Aorta (tissue), 5 donors: ENCODE measurements at places on chromosomes 16 and 17. TPM values are rescaled to one million over a fixed set of nuclear protein-coding genes. Genes with fewer than 3 reads are reported as not detected.

DNA sequence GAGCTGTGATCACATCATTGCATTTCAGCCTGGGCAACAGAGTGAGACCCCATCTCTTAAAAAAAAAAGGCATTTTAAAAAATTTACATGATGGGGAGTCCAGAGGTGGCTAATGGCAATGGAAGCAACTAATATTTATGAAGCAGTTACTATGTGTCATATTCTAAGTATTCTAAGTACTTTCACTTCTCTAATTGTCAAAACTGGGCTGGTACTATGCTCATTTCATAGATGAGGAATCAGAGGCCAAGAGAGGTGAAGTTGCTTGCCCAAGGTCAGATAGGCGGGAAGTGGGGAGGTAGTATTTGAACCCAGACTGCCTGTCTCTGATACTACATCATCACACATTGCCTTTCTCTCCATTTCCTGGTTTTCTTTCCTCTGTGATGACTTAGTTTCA, 50.7 kb downstream of the SLC5A11 start:
- DNase-seq, result no peak

GRCh38 chr16:9102943-9103342, 11.5 kb downstream of the HAPSTR1 start:
- DNase-seq, result no peak

GRCh38 chr17:74759243-74759801, 10.9 kb downstream of the NHERF1 start:
- DNase-seq, result no peak

DNA sequence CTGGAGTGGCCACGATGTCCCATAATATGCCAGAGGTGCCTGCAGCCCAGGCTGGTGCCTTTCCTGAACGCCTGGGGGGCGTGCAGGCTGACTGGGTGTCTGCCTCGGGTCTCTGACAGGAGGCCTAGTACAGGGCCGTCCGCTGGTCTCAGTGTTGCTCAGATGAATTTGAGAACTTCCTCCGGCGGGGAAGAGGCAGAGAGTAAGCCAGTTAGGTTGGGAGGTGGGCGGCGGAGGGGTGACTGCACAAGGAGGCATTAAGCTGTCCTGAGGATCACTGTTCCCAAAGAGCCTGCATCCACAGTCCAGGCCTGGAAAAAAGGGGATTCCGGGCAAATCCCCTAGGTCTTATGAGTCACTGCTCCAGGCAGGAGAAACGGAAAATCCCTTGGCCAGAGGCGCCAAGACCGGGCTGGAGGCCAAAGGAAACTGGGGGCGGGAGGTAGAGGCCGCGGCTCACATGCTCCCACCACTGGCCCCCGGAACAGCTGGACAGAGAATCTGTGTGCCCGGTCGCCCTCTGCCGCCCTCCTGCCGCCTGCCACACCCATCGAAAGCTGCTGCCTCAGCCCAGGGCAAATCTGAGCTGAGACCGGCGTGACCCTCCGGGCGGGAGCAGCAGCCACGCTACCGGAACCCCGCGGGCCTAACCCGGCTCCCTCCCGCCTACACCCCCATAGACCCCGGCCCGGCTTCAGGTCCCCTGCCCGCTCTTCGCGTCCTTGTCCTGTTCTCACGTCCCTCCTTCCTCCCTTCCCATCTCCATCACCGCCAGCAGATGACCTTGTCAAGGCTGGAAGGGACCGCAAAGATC, 1.2 kb downstream of the TRIM47 start:
- peak; percentile 99 for DNase-seq

GRCh38 chr16:75443298-75443697, 10.0 kb upstream of the CFDP1 start:
- DNase-seq, result no peak

- no peak for DNase-seq
Observed at GRCh38 chr17:82092628-82092994, 5.4 kb downstream of the FASN start.

DNA sequence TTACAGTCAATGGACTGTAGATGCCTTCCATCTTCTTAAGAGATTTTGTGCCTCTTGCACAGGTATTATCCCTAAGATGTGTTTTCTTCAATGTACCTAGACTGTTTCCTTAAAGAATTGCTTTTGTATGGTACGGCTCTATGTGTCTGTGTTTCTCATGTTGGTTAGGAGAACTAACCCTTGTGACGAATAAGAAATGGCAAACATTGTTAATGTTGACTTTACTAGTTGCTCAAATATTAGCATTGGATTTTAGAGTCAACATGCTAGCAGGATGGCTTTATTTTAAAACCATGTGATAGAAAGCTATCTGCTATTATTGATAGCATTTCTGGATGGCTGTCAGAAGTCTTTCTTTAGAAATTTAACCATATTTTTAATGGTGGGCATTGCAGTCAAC, 34.5 kb downstream of the WWOX start:
- DNase-seq, result no peak

DNA sequence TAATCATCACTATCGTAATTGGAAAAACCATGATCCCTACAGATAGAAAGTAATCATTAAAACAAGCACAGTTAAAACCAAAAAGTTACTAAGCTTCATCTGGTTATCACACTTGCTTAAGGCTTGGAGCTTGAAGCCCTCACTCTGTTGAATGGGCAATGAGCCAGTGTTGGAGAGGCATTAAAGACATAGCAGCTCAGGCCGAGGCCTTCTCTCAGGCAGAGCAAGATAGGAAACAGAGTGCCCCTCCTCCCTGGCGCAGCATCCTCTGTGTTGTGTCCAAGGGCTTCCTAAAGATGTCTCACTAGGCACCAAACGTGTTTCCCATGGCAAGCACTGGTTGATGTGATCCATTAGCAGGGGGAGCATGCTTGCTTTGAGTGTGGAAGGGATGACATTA, 34.9 kb upstream of the LGALS9 start:
- DNase-seq, result peak; percentile 38

GRCh38 chr17:20189302-20189701, 180.1 kb downstream of the SPECC1 start:
- DNase-seq, result no peak

- no peak for DNase-seq
Observed at GRCh38 chr17:73838815-73839214, 194.6 kb upstream of the SDK2 start.

DNA sequence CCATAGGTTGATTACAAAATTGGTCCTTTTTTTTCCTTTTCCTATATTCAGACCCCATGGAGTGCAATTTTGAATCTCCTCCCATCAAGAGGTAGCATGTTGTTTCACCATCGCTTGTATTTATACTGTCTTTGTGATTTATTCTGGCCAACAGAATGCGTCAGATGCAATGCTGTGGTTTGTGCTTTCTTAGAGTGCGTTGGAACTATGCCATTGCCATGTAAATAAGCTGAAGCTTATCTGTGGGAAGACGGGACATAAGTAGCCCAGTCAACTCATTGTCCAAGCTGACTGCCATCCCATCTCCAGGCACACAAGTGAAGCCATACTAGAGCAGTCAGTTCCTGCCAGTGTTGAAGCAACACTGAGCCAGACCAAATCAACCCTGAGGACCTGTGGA, 1339.3 kb upstream of the GOT2 start:
- DNase-seq, result no peak

DNA sequence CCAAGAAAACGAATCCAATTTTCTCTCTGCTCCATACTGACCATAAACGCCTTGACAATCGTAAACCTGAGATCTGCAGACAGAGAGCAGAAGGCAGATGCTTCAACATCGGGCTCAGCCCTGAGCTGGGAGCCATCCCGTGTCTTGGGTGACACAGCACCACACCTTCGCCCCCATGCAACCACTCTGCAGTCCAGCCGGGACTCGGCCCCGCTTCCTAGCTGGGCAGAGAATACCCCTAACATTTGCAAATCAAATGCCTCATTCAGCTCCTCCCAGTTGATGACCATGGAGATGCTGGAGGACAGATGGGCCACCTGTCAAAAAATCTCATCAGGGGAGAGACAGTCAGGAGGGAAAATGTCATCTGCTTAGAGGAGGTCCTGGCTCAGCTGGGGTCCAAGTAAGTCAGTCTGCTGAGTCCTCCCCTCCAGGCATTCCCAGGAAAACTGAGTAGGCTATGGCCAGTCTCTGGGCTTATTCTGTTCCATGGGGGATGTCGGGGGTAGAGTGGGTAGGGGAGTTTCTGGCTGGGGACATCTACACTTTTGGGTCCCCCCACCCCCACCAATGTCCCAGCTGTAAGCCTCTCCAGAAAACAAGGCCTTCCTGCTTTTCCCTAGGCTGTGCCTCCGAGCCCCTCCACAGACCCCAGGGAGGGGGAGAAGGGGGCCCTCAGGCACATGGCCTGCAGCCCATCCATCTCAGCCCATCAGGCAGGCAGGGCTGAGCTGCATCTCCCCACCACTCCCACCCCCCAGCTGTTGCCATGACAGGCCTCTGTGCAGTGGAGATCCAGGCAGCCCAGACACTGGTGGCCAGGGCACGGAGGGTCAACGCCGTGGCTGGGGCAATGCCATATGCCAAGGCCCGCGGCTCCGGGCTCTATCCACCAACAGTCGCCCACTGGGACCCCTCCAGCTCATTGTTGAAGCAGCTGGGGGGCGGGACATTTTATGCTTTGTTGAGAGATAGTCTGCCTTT, 158.6 kb downstream of the AXIN2 start:
- no peak for DNase-seq

- DNase-seq, result no peak
Observed at GRCh38 chr17:66830451-66830850, 4.5 kb upstream of the CACNG5 start.

GRCh38 chr17:81870131-81870980, 781 bp downstream of the ARHGDIA start:
- peak; percentile 83 for DNase-seq

DNA sequence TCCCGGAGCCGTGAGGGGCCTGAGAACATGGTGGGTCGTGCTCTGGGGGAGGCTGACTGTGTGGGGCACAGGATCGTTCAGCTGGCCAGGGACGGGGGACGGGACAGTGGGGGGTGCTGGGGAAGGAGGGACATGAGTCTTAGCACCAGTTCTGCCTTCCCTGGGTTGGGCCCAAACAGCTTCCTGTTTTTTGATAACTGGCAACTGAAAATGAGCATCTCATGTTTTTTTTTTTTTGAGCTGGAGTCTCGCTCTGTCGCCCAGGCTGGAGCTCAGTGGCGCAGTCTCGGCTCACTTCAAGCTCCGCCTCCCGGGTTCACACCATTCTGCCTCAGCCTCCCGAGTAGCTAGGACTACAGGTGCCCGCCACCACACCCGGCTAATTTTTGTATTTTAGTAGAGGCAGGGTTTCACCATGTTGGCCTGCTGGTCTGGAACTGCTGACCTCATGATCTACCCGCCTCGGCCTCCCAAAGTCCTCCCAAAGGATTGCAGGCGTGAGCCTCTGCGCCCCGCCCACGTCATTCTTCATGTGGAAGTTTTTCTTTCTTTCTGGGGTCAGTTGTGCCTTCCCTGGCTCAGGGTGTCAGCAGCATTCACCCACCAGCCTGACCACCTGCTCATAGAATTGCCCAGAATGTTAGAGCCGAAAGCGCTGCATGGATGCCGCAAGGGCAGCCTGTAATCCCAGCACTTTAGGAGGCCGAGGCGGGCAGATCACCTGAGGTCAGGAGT, 6.4 kb downstream of the ASPSCR1 start:
- DNase-seq, result no peak

DNA sequence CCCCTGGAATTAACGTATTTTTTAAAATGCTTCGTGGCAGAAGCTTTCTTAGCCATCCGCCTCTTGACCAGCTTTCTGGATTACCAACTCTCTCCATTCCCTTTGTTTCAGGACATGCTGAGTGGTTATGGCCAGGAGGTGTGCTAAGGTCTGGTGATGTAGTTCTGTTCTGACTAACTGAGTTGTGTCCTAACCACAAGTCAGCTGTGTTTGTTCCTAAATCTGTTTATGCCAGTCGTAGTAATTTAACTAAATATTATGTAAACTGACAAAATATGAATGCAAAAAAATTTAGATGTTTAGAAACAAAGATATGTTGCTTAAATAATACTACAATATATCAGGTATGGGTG, 61.6 kb downstream of the MRTFB start:
- DNase-seq, result no peak

CRHR1 gene
- not detected for polyA plus RNA-seq

PARD6A gene
- polyA plus RNA-seq, result 7.8 TPM

FSCN2 gene
- 1.0 TPM for polyA plus RNA-seq

ST6GALNAC2 gene
- 2.0 TPM for polyA plus RNA-seq

CASKIN1 gene
- polyA plus RNA-seq, result 0.28 TPM

SLC25A39 gene
- 107 TPM for polyA plus RNA-seq

DNAI2 gene
- not detected for polyA plus RNA-seq

ABCA10 gene
- 1.5 TPM for polyA plus RNA-seq

RRAD gene
- 35.2 TPM for polyA plus RNA-seq

ZSCAN10 gene
- polyA plus RNA-seq, result not detected

METTL26 gene
- polyA plus RNA-seq, result 158 TPM

PABPN1L gene
- polyA plus RNA-seq, result not detected

CHST4 gene
- 0.88 TPM for polyA plus RNA-seq

SP6 gene
- polyA plus RNA-seq, result 0.25 TPM

HEATR9 gene
- not detected for polyA plus RNA-seq

TEX19 gene
- polyA plus RNA-seq, result not detected

FNDC8 gene
- polyA plus RNA-seq, result not detected

SLC6A2 gene
- not detected for polyA plus RNA-seq
